ENCODE measurements at places on chromosomes 3 and 15.
A peak's percentile ranks its signal among the peaks of the same experiment; 100 is the strongest.

DNA sequence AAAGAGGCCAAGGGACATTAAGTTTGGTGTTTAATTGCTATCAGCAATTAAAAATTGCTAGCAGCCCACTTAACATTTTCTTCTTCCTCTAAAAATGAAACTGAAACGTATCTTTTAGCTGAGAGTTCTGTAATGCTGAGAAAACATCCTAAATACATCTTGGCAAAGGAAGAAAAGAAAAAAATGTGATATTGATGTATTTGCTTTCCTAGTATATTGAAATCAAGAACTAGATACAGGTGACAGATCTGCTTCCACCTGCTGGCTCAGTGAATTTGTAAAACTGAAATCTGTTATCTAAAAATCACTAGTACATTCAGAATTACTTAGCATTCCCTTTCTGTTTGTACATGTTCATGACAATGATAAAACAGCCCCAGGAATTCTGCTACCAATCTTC is 283.2 kb downstream of the ZBTB20 start:
- DNase-seq, result no peak

GRCh38 chr15:92617549-92618520 is 37.7 kb downstream of the FAM174B start:
- DNase-seq, result peak; percentile 54

DNA sequence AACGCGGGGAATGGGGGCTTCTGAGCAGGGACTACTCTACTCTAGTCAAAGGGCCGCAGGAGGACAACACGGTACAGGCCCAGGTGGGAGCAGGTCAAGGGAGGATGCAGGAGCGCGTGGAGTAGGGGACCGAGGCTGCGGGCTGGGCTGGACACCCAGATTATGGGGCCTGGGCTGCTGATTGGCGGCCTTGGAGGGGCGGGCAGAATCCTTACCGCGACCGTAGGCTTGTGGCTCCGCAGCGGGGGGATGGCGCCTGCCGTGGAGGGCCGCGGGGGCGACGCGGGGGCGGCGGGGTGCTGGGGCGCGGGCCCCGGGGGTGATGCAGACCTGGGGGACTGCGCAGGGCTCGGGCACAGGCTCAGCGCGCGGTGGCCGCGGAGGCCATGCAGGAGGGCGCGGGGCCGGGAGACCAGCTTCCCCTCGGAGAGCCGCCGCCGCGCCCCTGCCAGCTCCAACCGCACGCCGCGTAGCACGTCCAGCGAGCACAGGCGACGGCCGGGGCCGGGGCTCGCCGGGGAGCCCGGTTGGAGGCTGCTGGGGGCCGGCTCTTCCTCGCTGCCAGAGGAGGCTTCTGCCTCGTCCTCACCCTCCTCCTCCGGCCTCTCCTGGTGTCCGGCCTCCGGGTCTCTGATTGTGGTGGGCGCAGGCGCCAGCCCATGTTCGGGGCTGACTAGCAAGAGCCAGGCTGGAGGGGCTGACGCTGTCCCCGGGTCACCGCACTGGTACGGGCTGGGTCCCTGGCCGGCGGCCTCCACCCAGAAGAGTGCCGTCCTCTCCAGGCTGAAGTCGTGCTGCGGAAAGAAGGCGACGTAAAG is 12.9 kb downstream of the UBAP1L start:
- no peak for DNase-seq

DNA sequence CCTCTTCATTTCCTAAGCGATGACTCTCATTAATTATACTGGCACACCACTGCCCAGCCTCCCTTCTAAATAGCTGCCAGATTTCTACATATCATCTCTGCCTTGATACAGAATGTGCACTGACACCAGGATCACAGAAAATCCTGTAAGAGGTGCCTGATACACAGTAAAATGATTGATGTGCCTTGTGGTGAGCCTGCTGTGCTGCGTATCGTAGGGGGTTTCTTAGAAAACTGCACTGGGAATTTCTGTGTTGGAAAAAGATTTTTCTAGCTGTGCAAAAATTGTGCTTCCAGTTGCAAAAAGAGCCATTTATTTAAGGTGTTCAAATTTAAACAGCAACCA is 3.0 kb upstream of the PLCH1 start:
- DNase-seq, result no peak

DNA sequence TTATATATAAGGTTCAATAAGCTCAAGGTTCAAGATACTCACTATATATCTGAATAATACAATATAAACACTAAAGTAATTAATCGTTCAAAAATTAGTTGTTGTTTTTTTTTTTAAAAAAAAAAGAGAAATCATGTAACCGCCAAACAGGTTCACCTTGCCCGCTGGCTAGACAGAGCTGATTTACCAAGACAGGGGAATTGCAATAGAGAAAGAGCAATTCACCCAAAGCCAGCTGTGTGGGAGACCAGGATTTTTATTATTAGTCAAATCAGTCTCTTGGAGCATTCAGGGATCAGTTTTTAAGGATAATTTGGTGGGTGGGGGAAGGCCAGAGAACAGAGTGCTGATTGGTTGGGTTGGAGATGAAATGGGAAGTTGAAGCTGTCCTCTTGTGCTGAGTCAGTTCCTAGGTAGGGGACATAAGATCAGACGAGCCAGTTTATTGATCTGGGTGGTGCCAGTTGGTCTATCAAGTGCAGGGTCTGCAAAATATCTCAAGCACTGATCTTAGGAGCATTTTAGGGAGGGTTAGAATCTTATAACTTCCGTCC is 7.9 kb downstream of the HIGD1A start:
- DNase-seq, result no peak
